Lung microvascular endothelial cell (primary cell): ENCODE measurements at places on chromosomes 12 and 14. TPM values are rescaled to one million over a fixed set of nuclear protein-coding genes. Genes with fewer than 3 reads are reported as not detected.

The POTEG gene
- not detected in 2 replicates for total RNA-seq

The PTHLH gene
- total RNA-seq, result under 0.01 and 0.22 TPM in 2 replicates

The SERPINA3 gene
- total RNA-seq, result under 0.01 TPM in 1 of 2 replicates, not detected in the other

The ADCY6 gene
- 22.9 and 36.3 TPM in 2 replicates for total RNA-seq

The EGLN3 gene
- total RNA-seq, result 1.7 and 6.2 TPM in 2 replicates
